ENCODE measurements at places on chromosomes 6 and 20.

DNA sequence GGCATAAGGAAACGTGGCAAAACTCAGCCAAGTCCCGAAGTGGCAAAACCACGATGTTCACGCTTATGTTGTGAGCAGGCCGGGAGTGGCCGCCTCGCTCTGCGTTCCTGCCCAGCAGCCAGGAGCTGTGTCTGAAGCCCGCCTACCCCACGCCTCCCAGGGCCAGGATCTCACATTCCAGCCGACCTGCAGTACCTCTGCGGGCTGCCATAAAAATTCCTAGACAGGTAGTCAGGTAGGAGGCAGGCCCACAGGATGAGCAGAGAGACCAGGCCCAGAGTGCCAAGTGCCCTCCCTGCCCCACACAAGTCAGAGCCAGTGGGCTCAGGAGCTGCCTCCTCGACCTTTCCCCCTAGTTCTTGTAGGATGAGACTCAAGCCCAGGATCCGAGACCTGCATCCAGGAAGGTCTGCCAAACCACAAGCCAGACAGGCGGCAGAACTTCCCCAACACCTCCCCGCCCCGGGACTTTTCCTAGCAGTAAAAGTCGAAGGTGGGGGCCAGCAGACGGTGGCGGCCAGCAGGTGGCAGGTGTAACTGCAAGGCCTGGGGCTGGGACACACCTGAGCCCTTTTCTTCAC is 16.7 kb downstream of the PMEPA1 start:
- no peak for DNase-seq

- no peak for DNase-seq
Measured at GRCh38 chr20:41877911-41878310, 259.7 kb upstream of the CHD6 start.

DNA sequence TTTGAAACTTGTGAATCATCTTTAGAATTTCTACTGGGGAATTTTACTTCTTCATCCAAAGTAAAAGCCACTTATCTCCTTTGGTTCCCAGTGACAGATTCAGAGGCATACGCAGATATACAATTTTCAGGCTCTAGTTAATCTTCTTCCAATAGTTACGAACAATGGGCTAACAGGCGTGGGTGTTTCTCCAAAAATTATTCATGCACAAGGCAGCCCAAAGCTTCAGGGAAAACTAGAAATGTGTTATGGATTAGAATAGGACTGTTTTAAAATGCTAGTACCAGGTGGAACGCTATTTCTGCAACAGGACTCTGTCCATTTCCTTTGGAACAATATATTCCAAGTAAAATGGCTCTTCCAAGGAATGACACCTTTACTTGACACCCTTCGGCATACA is 102.2 kb downstream of the ZNF217 start:
- DNase-seq = no peak

GRCh38 chr6:108074057-108074358 is 533 bp downstream of the OSTM1 start:
- DNase-seq = no peak

DNA sequence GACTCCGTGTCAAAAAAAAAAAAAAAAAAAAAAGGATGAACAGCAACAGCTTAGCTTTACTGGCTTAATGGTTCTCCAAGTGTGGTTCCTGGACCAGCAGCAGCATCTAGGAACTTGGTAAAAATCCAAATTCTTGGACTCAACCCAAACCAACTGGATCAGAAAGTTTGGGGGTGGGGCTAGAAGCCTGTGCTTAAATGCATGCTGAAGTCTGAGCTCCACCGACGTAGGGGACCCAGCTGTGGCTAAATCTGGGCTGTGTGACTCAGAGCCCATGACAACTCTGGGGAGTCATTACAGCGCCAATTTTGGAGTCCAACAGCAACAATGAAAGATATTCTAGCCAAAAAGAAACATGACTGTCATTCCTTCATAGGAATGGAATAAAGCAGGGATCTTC is 13.6 kb upstream of the CHD6 start:
- peak; percentile 73 for DNase-seq

DNA sequence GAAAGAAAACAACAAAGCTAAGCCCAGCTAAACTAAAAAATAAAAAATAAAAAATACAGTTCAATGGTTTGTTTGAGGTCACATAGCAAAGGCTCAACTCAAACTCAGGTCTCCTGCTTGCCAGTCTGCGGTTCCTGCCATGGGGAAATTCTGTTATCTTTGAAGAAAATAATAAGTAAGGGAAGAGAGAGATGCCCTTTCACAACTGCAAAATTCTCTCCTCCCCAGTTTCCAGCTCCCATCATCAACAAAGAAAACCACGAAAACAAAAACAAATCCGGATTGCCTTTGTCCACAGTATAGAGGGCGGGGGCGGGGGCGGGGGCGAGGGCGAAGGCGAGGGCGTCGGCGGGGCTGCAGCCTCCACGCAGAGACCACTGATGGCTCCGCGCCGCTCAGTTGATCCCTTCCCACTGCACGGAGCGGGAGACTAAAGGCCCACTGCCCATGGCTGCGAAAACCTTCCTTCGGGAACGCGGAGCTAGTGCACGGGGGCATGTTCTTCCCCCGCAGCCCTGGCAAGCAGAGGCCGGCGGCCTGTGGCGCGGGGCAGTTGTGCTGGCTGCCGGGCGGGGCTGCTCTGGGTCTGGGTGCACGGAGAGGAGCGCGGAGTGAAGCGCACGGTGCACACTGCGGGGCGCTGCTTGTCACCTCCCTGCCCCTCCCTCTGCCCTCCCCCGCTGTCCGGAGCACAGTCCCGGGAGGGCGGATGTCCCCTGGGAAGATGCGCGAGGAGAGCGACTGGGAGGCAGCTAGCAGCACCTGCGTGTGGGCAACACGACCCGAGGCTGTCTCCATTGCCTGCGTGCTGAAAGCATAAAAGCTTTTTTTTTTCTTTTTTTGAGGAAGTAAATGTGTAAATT is 54.1 kb upstream of the TPD52L1 start:
- peak; percentile 79 for DNase-seq

GRCh38 chr6:16183187-16183664 is 54.3 kb downstream of the MYLIP start:
- DNase-seq = peak; percentile 55

- DNase-seq = no peak
Measured at GRCh38 chr6:66556936-66557335, 849.9 kb upstream of the EYS start.

GRCh38 chr20:24775966-24776365 is 173.1 kb upstream of the CST7 start:
- no peak for DNase-seq

DNA sequence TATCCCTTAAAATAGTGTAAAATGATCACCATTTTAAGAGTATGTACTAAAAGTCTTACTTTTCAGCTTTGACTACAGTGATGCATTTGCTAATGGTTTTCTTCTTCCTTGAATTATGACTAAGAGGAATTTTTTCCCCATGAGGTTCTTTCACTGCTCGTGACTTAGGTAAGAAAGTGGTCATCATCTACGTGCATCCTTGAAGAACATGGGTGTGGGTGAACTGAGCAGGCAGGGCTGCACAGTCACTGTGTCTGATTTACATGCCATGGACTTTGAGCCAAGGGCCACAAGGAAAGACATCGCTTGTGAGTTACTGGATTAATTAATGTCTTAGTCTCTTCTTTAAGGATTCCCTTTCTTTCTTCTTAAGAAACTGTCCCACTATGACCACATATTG is 33.3 kb downstream of the NQO2 start:
- DNase-seq = peak; percentile 24

- no peak for DNase-seq
Measured at GRCh38 chr6:133918208-133918930, 29.5 kb downstream of the TCF21 start.

GRCh38 chr6:71280701-71281100 is 7.9 kb upstream of the OGFRL1 start:
- DNase-seq = no peak

- no peak for DNase-seq
Measured at GRCh38 chr20:2749343-2749950, 51.0 kb downstream of the CPXM1 start.

DNA sequence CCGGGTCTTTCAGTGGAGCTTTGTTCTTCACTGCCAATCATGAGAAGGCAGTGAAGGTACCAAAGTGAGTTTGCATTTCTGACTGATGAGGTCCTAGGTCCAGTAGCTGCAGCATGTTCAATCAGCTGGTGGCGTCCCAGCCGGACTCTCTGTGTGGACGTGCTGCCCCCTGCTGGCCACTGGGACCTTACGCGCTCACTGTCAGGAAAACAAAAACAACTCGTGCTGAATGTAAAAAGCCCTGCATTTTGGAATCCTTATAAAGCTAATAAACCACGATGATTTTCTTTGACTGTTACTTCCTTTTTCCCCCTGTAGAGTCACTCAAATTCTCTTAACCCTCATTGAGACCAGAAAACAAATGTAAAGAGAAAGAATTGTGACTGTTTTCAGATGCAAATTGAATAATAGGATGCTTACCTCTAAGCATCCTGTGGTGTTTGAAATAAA is 4.9 kb upstream of the CD24 start:
- peak; percentile 80 for DNase-seq

DNA sequence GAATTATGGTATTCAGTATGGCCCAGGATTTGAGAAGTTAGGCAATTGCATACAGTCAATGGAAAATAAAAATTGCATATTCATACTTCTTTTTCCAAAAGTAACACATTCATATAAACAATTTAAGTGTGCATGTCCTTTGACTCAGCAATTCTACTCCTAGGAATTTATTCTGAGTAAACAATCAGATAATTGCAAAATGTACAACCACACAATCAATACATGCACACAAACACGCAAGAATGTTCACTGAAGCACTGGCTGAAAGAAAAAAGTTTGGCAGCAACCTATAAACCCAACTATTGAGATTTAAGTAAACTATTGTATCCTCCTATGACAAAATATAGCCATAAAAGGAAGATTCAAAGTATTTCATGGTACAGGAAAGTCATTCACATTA is 1.6 kb downstream of the CYP39A1 start:
- no peak for DNase-seq

DNA sequence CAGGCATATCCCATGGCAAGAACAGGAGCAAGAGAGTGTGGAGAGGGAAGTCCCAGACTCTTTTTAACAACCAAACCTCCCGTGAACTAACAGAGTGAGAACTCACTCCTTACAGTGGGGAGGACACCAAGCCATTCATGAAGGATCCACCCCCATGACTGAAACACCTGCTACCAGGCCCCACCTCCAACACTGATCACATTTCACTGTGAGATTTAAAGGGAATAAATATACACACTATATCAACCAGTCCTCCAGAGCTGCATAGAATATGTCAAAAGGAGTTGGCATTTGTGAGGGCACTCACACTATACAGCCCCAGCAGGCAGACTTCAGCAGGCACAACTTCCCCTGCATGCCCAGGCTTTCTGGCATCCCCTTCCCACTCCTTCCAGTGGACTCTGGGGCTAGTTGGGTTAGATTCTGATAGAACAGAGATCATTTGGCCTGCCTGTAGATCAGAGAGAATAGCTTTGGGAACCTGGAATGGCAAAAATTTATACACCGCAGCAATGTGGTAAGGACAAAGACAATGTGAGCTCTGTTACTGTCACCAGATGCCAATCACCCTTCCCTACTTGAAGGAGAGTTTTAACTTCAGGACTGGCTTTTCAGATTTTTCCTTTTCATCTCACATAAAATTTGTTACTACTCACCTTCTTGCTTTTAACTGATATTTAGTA is 25.2 kb upstream of the TENT5A start:
- DNase-seq = no peak

DNA sequence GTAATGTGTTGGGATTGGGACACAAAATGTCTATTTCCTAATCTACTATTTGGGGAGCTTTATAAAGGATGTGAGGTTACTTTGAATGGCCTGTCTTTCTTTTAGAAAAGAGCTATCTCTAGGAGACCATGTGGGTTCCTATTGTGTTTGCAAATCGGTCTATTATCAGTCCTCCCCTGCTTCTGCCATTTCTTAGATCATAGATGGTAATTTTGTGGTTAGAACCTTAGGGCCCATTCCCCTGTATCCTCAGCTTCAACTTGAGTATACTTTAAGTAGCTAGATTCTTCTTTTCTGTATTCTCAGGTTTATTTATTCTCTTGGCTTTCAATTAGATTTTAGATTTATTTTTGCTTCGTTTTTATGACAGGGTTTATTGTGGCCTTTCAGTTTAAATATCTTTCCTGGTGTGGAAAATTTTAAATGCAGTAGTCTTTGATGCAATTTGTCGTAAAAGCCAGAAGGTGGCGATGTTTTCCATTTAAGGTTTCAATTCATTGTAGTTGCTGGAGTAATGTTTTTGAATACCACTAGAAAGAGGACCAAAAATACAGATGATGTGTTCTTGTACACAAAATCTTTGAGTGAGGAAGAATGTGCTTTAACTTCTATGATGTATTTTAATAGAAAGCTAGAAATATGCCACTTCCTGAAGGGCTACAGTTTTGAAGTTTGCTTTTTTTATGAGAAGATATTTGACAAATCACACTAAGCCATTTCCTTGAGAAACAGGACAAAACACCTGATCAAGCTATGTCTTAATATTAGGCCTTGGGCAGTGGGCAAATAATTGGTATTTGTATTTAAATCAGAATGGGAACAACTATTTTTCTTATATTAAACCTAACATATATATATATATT is 20.3 kb downstream of the TBPL1 start:
- DNase-seq = peak; percentile 56

GRCh38 chr20:23254034-23254433 is 96.6 kb upstream of the NXT1 start:
- no peak for DNase-seq

DNA sequence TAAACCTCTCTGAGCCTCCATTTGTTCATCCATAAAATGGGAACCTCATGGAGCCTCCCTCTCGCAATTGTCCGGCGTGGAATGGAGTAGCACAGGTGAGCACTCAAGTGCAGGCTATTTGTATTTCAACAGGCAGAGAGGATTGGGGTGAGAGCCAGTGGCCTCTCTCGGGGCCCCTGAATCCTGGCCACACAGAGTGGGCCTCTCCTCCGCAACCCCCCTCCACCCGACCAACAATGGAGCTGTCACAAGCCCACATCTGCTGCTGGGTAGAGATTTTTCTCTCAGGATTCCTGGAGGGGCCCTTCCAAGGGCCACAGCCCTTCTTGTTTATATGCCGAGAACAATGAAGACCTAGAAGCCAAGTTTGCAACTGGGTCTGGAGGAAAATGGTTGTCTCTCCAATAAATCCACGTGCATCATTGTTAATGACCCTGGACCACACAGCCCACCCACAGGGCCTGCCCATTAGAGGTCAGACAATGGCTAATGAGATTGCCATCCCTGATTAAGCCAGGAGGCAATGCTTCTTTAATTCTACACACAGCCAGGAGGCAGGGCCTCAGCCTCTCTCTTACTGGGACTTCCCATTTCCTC is 233.0 kb downstream of the ANKRD60 start:
- no peak for DNase-seq

GRCh38 chr6:163994566-163994965 is 580.0 kb downstream of the QKI start:
- DNase-seq = no peak

GRCh38 chr6:35341557-35341956 is 801 bp upstream of the PPARD start:
- no peak for DNase-seq

Data from EL (cell line).